ENCODE measurements at places on chromosomes 4 and X. TPM values are rescaled to one million over a fixed set of nuclear protein-coding genes. Genes with fewer than 3 reads are reported as not detected.

GRCh38 chrX:38028300-38028699 is 21.9 kb downstream of the SYTL5 start:
- DNase-seq, result no peak

DNA sequence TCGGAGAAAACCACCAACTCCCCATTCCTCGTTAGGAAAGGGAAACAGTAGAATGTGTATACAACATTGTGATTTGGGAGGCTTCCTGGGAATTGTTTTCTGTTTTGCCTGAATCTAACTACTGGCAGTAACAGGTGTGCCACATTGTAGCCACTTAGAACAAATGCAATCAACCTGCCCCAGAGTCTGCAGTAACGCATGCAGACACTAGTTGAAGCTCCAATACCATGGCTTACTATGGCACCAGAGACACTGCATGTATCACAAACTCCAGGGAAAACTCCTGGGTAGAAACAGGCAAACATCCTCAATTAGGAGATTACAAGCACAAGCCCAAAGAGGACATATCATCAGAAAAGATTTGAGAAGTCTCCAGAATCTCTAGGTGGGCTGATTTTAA is 154.2 kb upstream of the NEIL3 start:
- no peak for DNase-seq

DNA sequence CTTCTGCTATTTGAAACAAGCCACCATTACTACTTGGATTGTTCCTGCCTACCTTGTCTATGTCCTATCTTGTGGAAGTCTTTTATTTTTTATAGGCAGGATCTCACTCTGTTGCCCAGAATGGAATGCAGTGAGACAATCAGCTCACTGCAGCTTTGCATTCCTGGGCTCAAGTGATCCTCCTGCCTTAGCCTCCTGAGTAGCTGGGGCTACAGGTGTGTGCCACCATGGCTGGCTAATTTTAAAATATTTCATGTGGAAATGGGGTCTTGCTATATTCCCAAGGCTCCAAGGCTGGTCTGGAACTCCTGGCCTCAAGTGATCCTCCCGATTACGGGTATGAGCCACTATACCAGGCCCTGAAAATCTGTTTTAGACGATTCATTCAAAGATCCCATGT is 7.6 kb downstream of the RPS3A start:
- DNase-seq, result no peak

DNA sequence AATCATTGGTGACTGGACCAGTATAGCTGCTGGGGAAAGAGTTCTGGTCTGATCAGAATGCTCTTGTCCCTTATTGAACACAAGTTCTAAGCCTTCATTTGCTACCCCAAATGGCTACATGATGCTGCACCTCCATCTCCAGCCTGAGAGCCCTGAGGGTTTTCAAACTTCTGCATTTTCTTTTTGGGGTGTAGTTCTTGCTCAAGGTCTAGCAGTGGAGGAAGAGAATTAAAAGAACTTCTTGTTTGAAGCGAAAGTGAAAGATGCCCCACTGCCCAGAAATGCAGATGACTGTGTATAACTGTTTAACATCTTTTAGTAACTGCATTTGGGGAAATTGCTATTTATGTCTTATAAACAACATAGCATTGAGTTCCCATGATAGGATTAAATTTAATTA is 38.5 kb downstream of the LAMTOR3 start:
- peak; percentile 58 for DNase-seq

DNA sequence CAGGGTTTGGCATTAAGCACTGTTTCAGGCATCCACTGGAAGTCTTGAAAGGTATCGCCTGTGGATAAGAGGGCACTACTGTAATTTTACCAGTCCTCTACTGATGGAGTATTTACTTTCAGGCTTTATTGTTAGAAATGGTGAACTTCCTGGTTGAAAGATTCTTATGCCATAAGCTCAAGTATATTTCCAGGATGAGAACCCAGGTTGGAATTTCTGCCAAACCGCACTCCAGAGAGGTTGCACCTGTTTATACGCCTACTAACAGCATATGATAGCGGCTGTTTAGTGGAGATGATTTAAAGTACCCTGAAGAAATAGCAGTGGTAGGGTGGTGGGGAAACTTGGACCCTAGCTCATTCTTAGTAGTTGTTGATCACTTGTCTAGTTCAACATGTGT is 9.9 kb downstream of the FNIP2 start:
- peak; percentile 33 for DNase-seq

- no peak for DNase-seq
Measured at GRCh38 chr4:40454816-40455215, 119.7 kb downstream of the CHRNA9 start.

- no peak for DNase-seq
Measured at GRCh38 chrX:40617566-40617965, 5.7 kb upstream of the MPC1L start.

GRCh38 chrX:5915783-5916182 is 312.9 kb downstream of the NLGN4X start:
- DNase-seq, result no peak

DNA sequence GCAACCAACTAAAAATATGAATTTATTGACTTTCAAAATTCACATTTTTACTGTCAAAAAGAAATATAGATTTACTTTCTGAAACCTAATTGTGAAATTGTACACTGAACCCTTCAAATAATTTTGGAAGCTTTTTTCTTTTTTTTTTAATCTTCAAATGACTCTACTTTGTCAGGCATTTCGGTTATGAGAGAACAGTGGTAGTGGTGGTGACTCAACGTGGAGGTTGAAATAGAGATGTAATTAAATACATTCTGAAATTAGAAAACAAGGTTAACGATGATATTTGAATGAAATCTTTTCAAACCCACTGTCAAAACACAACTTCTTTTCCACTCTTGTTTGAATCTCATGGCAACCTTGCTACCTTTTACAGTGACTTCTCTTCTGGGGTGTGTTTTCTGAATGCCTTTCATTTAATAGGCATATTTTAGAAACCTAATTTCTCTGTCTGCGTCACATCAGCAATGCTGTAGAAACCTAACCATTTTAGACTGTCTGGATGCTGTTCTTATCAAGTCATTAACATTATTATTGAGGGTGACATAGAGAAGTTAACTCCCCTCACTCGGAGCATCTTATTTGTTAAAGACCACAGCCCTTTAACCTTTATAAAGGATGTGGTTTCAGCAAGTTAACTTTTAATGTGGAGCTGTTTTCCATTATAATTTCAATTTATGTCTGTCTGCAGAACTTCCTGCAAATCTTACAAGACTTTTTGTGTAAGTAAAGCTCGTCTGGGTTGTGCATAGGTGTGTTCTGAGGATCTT is 136.8 kb downstream of the PCDH7 start:
- no peak for DNase-seq

DNA sequence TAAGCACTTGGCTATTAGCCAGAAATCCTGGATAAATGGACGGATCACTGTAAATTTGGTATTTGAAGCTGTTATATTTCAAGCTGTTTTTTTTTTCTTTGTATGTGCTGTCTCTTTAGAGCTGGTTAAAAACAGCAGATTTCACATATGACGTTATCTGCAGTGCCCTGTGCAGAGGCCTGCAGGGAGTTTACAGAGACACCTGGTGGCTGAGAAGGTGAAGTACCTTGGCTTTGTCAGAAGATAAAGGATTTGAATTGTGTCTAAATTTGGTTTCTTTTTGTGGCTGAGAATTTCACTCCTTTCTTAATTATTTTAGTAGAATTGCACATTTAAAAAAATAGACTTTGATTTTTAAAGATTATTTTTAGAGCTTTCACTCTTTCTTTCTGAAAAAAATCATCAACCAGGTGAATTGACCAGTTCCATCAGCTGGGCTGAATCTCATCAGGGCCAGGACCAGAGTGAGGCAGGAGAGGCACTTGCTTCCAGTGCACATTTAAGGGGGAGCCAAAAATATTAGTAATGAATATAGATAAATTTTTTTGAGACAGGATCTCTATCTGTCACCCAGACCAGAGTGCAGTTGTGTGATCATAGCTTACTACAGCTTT is 9.6 kb upstream of the CHRNA9 start:
- DNase-seq, result peak; percentile 73

DNA sequence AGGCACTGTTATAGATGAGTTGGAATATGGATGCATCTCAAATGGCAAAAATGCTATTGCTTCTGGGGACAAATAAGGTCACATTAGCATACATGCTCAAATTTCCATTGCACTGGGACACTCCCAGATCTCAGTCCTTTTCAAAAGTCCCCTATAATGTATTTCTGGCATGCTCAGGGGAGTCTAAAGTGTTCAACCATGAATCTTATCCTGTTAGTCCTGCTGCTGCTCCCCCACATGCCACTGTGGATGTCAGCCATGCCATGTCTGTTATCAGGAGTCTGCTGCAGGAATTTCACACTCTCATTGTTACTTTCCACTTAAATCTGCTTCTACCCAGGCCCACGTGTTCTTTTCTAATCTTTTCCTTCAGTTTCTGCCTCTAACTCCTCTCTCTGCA is 1000.6 kb downstream of the CCSER1 start:
- DNase-seq, result no peak

- DNase-seq, result no peak
Measured at GRCh38 chr4:120348521-120348920, 281.9 kb upstream of the MAD2L1 start.

GRCh38 chrX:153689654-153690465 is 2.1 kb downstream of the SLC6A8 start:
- DNase-seq, result no peak

GRCh38 chr4:17531538-17532285 is 16.7 kb downstream of the CLRN2 start:
- DNase-seq, result no peak

- peak; percentile 16 for DNase-seq
Measured at GRCh38 chr4:472881-473569, 25.9 kb downstream of the ZNF721 start.

- peak; percentile 44 for DNase-seq
Measured at GRCh38 chr4:111937368-111937767, 207.9 kb upstream of the FAM241A start.

- peak; percentile 66 for DNase-seq
Measured at GRCh38 chr4:81606801-81607501, 135.2 kb upstream of the RASGEF1B start.

DNA sequence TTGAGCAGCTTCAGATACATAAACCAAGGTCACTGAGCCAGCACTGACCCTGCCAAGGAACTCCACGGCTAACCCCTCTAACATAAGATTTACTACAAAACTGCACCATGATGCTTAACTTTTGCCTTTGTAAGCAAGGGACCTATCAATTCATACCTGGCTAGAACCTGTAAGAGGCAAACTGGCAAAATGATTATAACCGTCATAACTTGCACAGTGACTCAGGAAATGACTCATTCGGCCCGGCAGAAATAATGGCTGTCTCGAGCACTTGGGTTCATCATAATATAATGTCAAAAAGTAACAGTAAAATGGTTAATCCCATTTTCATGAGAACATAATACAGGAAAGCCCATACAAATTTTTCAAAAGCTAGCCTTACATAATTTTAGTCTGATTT is 17.2 kb downstream of the RASGEF1B start:
- DNase-seq, result no peak

GRCh38 chr4:145482209-145483037 is 770 bp downstream of the SMAD1 start:
- peak; percentile 92 for DNase-seq

- peak; percentile 78 for DNase-seq
Measured at GRCh38 chr4:54657551-54658251, at the start of gene KIT. Gene KIT (plus strand): TSS chr4:54657957. CDS start chr4:54658015, 58 bp downstream.

GRCh38 chr4:88043586-88044340 is 36.3 kb downstream of the PKD2 start:
- DNase-seq, result no peak

DNA sequence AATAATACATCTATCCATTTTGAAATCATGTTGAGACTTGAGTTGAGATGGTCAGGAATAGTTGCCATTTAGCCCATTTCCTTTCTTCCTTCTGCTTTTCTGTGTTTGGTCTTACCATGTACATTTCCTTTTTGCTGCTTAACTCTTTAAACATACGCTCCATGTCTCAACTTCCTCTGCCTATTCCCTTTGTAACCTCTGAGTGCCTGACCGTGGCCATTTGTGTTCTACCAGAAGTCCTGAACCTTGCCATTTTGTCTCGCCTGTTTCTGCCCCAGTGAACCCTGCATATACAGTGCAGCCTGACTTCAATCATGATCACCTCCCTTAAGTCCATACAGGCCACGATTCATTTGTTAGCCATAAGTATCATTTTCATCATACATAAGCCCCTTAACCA is 169.0 kb downstream of the RAPGEF2 start:
- DNase-seq, result no peak

DNA sequence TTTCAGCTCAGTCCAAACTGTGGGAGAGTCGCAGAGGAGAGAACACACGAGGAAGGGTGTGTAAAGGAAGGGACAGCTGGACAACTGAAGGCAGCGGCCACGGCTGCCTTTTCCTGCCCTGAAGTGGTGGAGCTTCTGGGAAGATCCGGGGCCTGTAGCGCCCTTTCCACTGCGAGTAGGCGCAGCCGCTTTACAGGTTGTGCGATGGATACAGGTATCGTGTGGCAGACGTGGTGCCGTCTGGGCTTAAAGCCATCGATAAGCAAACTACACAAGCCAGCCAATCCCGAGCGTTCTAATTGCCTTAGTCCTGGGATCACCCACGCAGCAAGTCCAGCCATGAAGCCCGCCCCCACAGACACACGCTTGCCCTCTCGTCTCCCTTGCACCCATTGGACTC is 15.4 kb downstream of the NKX6-1 start:
- no peak for DNase-seq

- DNase-seq, result no peak
Measured at GRCh38 chr4:95531141-95531540, 17.6 kb downstream of the UNC5C start.

LINC00632 gene
- 11.2 TPM for polyA plus RNA-seq

PAGE2 gene
- polyA plus RNA-seq, result not detected

MAOB gene
- 6.1 TPM for polyA plus RNA-seq

TIMM8A gene
- 7.8 TPM for polyA plus RNA-seq

VCX gene
- polyA plus RNA-seq, result not detected

DGAT2L6 gene
- not detected for polyA plus RNA-seq

CYLC1 gene
- not detected for polyA plus RNA-seq

BEX5 gene
- polyA plus RNA-seq, result 0.21 TPM

SFRP2 gene
- 56.6 TPM for polyA plus RNA-seq

DUSP21 gene
- not detected for polyA plus RNA-seq

NUP62CL gene
- polyA plus RNA-seq, result 0.44 TPM

Data from muscle of leg (tissue), 16 donors.